NCI-H187 treated with DMSO at 0.1 percent for 48 hours (cell line): ENCODE measurements at places on chromosomes 16 and 17.

DNA sequence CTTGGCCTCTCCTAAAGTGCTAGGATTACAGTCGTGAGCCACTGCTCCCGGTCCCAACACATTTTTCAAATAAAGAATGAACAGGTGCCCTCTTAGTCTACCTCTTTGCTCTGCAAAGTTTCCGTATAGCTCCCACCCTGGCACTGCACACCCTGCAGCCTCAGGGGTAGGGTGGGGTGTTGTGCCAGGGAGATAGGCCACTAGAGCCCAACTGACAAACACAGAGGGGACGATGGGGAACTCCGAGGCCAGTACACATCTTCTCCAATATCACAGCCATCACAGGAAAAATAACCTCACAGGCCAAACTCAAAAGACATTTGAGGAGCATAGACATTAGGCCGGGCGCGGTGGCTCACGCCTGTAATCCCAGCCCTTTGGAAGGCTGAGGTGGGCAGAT lies 2.7 kb upstream of the SLC12A4 start:
- DNase-seq: no peak

GRCh38 chr17:54255696-54256095 lies 433.0 kb downstream of the KIF2B start:
- no peak for DNase-seq

DNA sequence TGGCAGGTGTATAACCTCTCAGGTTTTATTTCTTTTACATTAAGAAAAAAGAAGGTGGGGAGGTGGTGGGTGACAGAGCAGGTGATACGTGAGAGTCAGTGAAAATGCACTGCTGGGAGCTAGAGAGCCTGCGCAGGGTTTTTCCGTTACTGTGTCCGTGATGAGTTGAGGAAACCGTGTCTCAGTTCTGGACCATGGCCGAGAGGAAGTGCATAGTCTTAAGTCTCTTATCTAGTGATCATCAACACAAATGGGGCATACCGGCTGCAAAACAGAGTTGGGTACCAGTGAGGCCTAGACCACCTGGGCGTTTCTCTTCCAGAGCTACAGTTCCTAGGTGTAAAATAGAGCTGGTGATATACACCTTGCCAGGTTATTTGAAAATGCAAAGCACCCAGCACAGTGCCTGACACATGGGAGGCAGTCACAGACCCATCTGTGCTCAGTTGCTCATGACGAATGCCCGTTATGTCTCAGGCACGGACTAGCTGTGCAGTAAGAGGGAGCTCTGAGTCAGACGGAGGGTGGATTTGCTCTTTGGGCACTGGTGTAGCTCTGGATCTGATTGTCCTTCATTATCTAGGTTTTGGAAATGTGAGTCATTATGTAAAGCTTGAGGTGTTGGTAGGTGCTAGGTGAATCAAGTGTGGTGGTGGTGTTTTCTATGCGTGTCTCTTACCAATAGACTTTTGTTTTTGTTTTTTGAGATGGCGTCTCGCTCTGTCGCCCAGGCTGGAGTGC lies 60.9 kb downstream of the RPTOR start:
- no peak for DNase-seq

- DNase-seq: no peak
These were observed 3.6 kb downstream of the PNMT start for GRCh38 chr17:39671651-39672521.

DNA sequence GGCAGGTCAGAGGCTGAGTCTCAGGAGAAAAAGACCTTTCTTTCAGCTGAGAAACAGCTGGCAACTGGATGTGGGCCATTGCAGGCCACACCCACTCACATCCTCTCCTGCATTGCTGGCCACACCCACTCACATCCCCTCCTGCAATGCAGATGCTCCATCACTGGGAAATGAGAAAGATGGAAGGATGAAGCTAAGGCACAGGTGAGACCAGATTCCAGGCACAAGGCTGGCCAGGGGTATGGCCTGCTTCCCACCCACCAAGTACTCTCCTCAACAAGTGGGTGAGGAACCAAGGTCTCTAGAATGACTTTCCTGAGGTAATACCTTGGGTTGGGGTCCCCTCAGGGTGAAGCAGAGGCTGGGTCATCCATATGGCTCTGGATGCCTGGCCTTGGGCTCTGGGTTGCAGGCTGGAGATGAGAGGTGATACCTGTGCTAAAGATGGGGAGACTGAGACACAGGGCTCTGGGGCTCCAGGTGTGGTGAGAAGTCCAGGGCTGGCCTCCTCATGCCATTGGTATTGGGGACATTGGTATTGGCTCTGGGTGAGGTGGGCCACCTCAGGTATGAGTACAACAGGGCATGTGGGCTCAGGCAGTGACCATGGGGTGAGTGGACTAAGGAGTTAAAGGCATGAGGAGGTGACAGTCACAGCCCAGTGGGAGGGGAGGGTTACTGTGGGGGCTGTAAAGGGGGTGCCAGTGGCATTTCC lies 1726.8 kb downstream of the TP53TG3F start:
- no peak for DNase-seq

DNA sequence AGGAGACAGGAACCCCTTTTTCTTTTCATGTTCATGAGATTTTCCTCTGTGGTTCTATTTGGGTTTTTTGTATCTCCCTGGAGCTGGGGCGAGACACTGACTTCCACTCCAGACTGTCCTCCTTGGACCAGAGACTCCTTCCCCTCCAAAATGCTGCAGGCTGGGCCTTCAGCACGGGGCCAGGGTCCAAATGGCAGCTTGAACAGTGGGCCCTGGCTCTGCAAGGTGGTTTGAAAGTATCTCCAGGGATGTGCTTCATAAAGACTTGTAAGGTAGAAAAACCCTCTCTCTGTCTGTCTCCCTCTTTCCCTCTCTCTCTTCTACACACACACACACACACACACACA lies 236.1 kb downstream of the ZNF423 start:
- no peak for DNase-seq

DNA sequence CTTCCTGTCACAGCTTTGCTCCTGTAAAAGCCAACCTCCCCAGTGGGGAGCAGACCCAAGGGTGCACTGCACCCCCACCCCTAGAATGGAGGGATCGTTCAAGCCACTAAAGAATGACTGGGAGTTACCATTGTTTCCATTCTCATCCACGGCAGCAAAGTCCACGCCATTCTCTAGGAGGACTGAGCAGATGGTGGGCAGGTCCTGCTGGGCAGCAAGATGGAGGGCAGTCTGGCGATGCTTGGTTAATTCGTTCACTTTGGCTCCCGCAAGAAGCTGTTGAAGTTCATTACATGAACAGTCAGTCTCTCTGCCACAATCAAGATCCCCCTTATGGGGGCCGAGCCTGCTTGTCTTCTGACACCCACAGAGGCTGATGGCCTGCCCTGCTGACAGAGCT lies 30.8 kb downstream of the CYB5D2 start:
- no peak for DNase-seq

- DNase-seq: no peak
These were observed 6.8 kb downstream of the MAF start for GRCh38 chr16:79593754-79594153.

DNA sequence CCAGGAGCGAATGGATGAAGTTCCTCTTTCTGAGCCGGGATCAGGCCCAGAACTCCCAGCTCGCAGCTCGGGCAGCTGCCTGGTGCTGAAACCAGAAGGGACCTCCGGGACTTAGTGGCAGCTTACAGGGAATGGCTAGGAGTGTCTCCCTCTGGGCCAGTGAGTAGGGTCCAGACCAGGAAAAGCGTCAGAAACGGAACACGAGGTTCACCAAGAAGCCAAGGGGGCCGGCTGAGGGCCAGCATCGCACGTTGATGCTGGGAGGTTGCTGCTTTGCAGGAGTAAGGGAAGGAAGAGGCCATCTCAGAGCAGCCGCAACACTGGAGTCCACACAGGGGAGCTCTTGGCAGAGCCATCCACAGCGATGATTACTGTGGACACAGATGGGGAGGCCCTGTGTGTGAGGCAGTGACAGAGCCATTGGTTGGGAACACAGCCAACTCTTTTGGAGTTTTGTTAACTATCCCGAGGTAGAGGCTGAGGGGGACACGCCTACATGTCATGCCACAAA lies 74.0 kb upstream of the CREBBP start:
- DNase-seq: no peak

DNA sequence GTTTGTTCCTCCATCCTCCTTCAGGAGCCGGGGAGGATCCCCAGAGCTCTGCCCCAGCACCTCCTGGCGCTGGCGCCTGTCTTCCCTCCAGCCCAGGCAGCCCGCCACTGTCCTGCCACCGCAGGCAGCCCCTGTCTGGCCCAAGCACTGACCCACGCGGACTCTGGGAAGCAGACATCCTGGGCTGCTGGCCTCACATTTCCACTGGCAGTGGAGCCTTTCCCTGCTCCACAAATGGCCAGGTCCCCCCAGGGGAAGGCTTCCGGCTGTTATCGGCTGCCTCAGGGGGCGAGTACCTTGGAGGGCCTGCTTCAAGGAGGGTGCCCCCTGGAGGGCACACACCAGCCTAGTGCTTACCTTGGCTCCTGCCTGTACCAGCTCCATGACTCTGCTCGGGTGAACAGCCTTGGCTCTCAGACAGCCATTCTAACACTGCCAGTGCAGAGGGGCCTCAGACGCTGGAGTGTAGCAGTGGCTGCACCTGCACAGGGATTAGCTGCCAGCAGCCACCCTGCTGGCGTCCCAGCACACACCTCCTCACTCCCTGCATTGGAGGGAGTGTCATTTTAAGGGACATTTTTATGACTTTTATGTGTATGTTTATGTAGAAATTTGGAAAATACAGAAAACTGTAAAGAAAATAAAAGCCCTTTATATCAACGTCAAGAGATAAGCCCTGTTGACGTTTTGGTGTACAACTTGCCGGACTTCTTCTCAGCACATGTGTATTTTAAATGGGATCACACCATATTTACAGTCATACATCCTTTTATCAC lies 21.0 kb downstream of the ACE start:
- no peak for DNase-seq

GRCh38 chr17:75774991-75775668 lies 9.5 kb upstream of the UNK start:
- DNase-seq: no peak

- DNase-seq: no peak
These were observed 5.2 kb upstream of the TMEM235 start for GRCh38 chr17:78226055-78226758.

DNA sequence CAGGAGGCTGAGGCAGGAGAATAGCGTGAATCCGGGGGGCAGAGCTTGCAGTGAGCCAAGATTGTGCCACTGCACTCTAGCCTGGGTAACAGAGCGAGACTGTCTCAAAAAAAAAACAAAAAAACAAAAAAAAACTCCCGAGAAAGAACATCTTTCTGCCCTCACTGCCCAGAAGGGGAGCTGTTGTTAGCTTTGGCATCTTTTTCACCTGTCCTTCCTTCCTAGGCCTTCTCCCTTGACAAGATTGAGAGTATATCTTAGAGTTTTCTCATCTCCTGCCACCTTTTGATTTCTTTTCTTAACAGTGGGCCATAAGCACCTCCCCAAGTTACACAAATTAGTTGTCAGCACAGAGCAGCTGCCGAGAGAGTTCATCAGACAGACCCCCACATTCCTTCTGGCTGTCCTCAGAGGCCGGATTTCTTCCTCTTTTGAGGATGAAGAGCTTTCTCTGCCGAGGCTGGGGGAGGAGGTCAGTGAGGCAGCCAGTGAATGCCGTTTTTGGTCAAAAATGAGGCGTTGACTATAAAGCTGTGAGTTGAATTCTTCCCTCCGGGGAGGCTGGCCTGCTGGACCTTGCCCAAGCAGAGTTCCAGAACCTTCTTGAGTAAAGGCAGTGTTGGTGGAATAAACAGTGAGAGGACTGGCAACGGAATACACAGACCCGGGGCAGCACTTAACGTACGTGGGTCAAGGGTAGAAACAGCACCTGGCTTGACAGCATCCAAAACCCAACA lies 127.0 kb downstream of the ABCC6 start:
- no peak for DNase-seq

- DNase-seq: no peak
These were observed 4.6 kb upstream of the MPP2 start for GRCh38 chr17:43911904-43912303.

DNA sequence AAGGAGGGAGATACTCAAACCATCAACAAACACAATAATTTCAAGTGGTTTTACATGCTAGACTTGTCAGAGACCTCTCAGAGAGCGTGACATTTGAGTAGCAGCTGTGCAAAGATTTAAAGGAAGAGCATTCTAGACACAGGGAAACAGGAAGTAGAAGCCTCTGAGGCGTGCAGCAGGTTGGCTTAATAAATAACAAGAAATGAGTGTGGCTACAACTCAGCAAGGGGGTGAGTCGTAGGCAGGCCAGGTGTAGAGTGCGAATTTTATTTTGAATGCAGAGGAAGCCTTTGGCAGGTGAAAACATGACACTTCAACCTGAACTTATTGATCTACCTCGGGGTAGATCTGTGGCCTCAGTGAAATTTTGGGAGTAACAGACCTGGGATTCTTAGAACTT lies 73.2 kb upstream of the MRTFB start:
- peak; percentile 15 for DNase-seq

- no peak for DNase-seq
These were observed 721 bp upstream of the WFIKKN2 start for GRCh38 chr17:50834429-50835300.

- DNase-seq: no peak
These were observed 20.4 kb upstream of the SCIMP start for GRCh38 chr17:5254903-5255521.

- DNase-seq: no peak
These were observed 74.4 kb downstream of the CCT6B start for GRCh38 chr17:34886831-34887230.

- DNase-seq: no peak
These were observed 7.7 kb downstream of the EEF2K start for GRCh38 chr16:22213801-22214200.

GRCh38 chr17:17314501-17315071 lies 11.4 kb downstream of the NT5M start:
- no peak for DNase-seq

- DNase-seq: no peak
These were observed 8.0 kb downstream of the FBXO31 start for GRCh38 chr16:87375426-87376135.

DNA sequence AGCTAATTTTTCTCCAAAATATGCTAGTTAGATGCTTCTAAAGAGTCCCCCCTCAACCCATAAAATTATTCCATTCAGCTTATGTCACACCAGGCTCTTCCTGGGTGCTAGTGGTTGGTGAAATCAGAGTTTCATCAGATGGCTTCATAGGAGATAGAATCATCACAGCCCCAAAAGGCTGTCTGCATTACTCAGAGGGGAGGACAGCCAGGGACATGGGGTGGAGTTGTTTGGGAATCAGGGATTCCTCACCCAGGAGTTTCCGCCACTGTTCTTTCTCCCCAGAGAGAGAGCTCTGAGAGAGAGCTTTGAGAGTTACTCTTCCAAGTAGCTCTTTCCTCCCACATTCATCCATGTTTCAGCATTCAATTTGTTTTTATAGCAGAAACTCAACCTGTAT lies 288 bp upstream of the KRT34 start:
- no peak for DNase-seq
